ENCODE measurements at places on chromosomes 3 and 15.
A peak's percentile ranks its signal among the peaks of the same experiment; 100 is the strongest.

GRCh38 chr3:155015776-155016436 lies 64.2 kb upstream of the MME start:
- DNase-seq: no peak

- DNase-seq: no peak
Measured at GRCh38 chr3:62022312-62022711, 351.0 kb downstream of the FEZF2 start.

DNA sequence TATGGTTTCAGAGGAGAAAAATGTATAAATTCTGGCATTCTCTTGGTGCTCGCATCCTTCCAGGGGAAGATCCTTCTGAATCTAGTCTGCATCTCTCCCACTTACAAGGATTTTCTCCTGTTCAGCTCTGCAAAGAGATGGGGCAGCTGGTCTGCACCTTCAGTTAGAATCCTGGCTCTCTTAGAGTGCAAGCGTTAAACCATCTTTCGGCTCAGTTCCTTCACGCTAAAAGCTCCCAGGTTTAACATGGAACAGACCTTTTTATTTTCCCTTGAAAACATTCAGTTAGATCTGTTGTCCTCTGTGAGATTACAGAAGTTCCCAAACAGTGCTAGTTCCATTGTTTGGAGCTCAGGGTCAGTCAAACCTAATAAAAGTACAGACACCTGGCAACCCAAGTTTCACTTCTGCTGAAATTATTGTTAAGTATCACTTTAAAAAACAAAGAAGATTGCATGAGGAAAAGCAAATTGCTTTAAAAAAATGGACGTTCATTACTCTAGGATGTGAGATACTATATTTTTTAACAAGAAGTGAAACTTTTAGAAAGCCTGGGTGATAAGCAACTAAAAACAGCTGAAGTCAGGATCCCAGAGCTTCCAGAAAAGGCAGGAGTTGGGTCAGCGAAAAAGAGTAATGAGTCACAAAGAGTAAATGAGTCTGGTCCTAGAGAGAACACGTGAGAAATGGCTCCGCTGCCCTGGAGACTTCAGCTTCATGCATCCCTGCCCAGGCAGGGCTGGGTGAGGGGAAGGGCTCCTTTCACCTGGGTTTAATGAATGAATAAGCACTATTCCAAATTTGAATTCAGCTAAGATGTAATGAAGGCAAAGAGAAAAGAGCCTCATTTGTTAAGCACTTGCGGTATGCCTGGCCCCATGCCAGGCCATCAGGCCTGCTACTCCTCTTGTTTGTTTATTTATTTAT lies 63.3 kb downstream of the ABTB1 start:
- DNase-seq: no peak

DNA sequence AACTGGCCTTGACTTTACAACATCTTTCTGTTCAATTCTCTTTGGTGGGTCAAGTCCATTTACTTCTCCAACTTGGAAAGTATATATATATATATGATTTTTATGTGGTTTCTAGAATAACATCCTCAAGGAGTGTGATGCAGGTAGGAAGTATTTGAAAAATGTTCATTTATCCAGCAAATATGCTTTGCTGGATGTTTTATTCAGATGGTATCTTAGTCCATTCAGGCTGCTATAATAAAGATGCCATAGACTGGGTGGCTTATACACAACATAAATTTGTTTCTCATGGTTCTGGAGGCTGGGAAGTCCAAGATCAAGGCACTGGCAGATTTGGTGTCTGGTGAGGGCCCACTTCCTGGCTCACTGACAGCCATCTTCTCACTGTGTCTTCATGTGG lies 168.7 kb upstream of the RASGRP1 start:
- DNase-seq: no peak

GRCh38 chr15:47813748-47814384 lies 96.6 kb downstream of the SEMA6D start:
- no peak for DNase-seq

DNA sequence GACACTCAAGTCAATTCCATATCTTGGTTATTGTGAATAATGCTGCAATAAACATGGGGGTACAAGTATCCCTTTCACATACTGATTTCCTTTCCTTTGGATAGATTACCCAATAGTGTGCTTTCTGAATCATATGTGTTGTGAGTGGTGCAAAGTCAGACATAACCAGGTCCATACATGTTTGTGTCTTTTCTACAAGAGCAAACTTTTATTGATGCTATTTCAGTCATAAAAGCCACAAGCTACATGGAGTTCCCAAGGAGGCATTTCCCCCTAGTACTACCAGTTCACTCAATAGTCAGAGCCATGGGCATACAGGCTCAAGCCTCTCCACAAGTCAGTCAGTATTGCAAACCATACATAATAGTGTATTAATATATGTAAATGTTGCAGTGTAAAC lies 10.1 kb downstream of the CEP63 start:
- no peak for DNase-seq

- DNase-seq: no peak
Measured at GRCh38 chr3:134598763-134599545, 51.9 kb downstream of the KY start.

- DNase-seq: no peak
Measured at GRCh38 chr15:40836020-40836419, 7.5 kb upstream of the PPP1R14D start.

- DNase-seq: no peak
Measured at GRCh38 chr3:187684880-187685279, 14.7 kb upstream of the SST start.

GRCh38 chr15:31435261-31435911 lies 108.8 kb downstream of the KLF13 start:
- peak; percentile 83 for DNase-seq

- no peak for DNase-seq
Measured at GRCh38 chr15:96599268-96599667, 268.8 kb downstream of the NR2F2 start.

DNA sequence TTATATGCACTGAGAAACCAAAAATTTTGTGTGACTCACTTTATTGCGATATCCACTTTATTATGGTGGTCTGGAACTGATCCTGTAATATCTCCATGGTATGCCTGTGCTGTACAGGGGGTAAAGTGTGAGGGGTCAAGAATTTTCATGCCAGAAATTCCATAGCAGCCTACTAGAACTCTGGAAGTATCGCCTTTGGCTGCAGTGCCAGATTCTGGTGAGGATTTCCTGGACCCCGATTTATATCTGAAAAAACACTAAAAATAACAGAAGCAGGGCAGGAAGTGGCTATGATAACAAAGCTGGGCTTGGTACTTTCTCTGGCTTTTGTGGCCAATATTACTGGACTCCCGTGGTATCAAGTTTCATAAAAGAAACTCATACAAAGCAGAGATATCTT lies 36.4 kb downstream of the CCDC80 start:
- no peak for DNase-seq

- DNase-seq: peak; percentile 24
Measured at GRCh38 chr3:66303491-66303901, 82.7 kb downstream of the SLC25A26 start.

DNA sequence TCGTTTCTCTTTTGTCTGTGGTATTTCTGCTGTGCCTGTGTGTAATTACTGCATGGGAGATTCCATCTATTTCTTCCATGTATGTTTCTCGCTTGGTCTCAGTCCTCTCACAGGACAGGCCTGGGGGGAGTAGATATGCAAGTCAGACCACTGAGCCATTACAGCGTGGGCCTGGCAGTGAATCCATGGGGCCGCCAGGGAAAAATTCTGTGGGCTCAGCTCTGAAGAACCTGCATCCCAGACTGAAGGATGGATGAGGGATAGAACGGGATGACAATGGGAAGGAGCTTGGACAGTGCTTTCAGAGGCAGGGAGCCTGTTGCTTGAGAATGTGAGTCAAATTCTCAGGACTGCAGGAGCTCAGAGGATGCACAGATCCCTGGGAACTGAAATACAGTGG lies 24.8 kb downstream of the GRAMD2A start:
- no peak for DNase-seq

DNA sequence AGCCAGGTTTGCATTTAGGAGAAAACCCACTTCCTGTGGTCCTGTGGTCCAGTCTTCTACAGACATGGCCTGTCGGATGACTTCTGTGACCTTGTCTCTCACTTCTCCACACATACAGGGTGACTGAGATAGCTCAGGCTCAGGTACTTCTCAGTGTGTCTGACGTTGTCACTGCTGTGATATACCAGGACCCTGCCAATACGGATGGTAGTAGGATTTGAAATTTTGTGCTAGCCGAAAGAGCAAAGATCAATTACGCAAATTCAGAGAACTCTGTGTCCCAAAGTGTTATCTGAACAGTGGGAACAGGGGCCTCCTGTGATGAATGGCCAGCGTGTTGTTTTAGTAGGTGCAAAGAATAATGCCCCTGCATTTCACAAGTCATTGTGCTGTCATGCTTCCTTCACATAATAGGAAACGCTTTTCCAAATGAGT lies 128.9 kb downstream of the MCTP2 start:
- DNase-seq: no peak

GRCh38 chr15:71611553-71612396 lies 198.6 kb upstream of the NR2E3 start:
- no peak for DNase-seq

DNA sequence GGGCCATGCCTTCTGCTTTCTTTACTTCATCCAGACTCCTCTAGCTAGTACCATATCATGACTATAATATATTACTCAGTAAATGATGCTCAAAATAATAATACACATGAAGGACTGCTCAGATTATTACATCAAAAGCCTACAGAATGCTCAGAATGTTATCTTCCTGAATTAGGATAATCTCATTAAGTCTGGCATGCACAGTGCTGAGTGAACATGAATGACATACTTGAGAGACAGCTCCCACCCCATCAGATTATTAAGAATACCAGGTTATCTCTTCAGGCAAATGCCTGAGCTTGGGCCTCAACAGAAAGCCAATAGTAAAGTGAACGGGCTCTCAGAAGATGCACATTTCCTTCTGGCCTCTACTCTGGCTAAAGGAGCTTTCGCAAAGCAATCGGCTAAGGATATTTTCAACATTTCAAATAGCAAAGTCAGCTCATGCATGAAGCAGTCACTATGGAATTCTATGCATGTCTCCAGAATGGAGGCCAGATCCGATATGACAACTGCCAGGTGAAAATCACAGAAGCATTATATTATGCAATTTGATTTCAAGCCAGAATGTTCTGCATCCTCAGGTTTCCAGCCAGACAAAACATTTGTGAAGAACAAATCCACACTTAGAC lies 122.6 kb downstream of the KCNMB2 start:
- DNase-seq: no peak

- DNase-seq: peak; percentile 60
Measured at GRCh38 chr15:84654689-84655453, 788 bp upstream of the WDR73 start.

GRCh38 chr3:143604402-143605185 lies 243.7 kb downstream of the SLC9A9 start:
- DNase-seq: no peak

GRCh38 chr3:6861625-6862000 lies 698 bp downstream of the GRM7 start:
- DNase-seq: no peak

DNA sequence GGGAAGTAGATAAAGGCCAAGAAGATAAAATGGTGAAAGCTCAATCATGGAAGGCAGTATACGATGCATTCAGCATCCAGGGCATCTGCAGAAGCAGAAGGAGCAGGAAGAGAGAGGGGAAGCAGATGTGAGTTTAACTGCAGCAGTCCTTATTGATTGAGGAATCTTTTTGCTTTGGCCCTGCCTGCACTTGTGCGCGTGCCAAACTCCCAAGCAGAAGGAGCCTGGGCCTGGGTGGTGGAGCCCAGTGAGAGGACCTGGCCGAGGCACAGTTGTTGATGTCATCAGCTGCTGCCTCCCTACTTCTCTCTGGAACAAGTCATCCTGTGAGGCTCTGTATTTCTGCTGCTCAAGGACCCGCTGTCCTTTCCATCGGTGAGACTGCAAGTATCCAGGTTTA lies 65.5 kb upstream of the ROPN1 start:
- DNase-seq: no peak

DNA sequence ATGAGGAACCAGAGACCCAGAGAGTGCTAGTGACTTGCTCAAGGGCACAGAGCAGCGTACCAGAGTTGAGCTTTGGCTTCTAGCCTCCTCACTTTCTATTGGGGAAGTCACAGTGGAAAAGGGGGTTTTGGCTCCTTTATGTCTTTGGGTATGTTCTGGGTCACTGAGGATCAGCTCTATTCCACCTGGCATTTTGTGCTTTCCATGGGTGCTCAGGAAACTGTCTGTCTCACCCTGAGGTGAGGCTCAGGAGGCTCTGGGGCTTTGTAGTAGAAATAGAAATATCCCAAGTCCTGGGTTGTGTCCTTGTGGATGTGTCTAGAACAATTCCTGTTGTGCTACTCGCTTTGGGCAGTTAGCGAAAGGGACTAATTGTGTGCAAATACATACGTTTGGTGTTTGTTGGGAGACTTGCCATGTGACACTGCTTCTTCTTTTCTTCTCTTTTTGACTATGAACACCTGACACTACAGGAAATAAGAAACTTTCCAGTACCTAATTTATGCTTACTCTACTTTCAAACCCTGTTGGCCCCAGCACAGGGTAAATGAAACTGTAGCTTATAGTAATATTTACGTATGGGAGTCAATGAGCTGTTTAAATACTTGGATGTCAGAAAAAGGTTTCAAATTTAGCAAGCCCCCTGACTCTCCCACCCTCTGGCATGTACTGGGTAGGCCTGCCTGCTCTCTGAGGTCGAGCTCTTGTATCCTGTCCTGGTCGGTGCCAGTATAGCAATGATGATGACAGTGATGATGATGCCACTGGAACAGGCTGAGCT lies 35.6 kb downstream of the SMAD3 start:
- DNase-seq: peak; percentile 72

DNA sequence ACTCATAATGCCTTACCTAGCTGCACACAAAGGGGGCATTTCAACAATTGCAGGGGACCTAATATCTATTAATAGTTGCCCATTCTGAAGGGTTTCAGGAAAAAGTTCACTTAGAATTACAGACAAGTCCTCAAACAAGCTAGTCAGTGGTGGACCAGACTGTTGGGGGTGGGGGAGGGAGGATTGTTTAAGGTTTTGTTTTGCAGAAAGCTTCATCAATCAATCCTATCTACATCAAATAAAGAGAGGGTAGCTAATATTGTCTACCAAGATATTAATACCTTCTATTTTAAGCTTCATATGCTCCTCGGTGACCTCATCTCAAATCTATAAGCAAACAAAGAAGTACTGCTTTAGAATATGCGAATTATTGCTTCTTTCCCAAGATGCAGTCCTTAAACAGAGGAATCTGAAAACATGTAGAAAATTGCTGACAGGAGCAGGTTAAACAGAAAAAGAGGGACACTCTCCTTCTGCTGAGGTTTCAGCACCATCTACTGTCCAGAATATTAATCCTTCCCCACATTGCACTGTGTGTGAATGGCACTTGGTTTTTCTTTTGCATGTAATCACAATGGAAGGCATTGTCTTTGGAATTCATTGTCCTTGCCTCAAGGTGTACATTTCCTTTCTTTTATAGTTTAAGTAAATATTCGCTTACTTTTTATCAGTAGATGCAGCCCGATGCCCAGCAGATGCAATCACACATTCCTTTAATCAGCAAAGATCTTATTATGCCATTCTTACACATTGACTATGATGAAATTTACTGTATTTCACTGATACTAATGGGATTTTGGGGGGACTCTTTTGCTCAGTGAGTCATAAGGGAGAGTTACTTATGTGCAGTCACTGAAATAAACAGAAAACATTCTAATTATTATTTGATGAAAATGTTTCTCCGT lies 94.7 kb downstream of the IL5RA start:
- no peak for DNase-seq

- DNase-seq: no peak
Measured at GRCh38 chr3:150377601-150378300, 30.3 kb upstream of the TSC22D2 start.

- DNase-seq: no peak
Measured at GRCh38 chr3:51709004-51709420, 2.1 kb downstream of the GRM2 start.

GRCh38 chr3:171966533-171967136 lies 72.7 kb upstream of the FNDC3B start:
- DNase-seq: no peak
